Type B pancreatic cell (in vitro differentiated cells): ENCODE measurements at places on chromosomes 11 and 22.

- no peak for DNase-seq
These were observed 196.3 kb downstream of the BUD13 start for GRCh38 chr11:116576526-116576925.

DNA sequence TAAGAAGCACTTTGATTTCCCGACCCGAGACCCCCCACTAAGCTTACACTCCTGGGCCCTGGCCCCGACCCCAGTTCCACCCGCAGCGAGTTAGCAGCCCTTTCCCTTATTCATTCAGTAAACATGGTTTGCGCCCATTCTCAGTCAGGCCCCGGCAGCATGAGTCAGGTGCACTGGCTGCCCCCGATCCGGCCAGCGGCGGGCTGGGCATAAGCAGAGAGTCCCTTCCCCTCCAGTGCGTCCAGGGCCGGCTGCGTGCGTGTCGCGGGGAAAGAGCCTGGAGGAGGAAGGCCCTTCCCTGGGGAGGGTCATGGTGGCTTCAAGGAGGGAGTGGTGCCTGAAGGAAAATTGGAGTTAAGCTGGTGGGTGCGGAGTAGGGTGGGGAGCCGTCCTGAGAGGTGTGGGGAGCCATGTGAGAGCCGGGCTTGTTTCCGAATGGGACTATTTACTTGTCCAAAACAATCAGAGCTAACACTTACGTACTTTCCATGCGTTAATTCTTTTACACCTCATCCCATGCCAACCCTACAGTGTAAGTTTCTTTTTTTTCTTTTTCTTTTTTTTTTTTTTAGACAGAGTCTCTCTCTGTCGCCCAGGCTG is 657 bp downstream of the IGHMBP2 start:
- DNase-seq, result no peak

- DNase-seq, result no peak
These were observed 40.0 kb downstream of the TECTA start for GRCh38 chr11:121141066-121141465.

DNA sequence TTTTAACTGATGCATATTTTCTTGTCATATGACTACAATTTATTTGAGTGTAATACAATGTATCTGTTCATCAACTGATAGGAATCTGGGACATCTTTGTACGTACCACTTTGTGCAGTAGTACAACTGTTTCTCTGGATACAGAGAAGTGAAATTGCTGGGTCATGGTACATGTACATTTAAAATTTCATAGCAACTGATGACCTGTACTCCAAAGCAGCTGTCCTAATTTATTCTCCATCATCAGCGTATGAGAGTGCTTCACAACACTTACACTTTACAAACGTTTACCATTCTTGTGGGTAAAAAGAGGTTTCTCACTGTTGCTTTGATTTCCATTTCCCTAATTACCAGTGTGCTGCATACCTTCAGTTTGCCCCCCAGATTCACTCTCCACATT is 552.8 kb upstream of the CADM1 start:
- DNase-seq, result no peak

- DNase-seq, result peak; percentile 49
These were observed 10.3 kb downstream of the PLAAT2 start for GRCh38 chr11:63552921-63553320.

DNA sequence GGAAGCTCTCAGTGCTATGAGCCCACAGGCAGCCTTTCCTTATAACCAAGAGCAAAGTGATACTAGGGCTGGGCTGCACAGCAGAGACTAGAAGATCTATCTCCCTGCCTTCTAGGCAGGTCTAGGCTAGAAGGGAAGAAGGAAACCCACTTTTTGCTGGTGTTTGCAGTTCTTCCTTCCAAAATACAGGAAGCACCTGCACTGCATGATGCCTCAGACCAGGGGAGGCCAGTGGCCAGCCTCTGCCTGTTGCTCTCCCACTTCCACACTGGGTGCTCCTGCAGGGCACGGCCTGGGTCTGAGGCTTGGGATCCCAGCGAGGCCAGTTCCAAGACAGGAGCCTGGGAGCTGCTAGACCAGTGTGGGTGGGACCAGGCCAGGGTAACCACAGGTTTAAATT is 6.0 kb upstream of the UCP3 start:
- DNase-seq, result no peak

DNA sequence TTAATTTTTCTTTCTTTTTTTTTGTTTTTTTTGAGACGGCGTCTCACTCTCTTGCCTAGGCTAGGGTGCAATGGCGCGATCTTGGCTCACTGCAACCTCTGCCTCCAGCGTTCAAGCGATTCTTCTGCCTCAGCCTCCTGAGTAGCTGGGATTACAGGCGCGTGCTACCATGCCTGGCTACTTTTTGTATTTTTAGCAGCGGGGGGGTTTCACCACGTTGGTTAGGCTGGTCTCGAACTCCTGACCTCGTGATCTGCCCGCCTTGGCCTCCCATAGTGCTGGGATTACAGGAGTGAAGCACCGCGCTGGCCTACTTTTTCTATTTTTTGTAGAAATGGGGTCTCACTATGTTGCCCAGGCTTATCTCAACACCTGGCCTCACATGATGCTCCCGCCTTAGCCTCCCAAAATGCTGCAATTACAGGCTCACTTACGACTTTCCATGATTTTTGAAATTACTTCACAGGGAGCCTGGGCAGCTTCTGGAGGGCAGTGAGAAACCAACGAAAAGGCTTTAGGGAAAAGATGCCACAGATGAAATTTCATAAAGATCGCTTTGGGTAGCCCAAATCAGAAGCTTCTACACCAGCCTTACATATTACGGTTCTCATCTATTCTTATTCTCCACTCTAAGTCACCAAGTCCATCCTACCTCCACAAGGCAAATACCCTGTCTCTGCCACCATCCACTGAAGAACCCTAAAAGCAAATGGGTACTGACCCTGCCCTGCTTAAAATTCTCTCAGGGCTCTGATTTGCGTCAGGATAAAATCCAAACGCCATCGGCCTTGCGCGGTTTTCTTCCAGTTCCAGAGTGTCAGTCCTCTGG is 866 bp upstream of the RRM1 start:
- DNase-seq, result no peak

DNA sequence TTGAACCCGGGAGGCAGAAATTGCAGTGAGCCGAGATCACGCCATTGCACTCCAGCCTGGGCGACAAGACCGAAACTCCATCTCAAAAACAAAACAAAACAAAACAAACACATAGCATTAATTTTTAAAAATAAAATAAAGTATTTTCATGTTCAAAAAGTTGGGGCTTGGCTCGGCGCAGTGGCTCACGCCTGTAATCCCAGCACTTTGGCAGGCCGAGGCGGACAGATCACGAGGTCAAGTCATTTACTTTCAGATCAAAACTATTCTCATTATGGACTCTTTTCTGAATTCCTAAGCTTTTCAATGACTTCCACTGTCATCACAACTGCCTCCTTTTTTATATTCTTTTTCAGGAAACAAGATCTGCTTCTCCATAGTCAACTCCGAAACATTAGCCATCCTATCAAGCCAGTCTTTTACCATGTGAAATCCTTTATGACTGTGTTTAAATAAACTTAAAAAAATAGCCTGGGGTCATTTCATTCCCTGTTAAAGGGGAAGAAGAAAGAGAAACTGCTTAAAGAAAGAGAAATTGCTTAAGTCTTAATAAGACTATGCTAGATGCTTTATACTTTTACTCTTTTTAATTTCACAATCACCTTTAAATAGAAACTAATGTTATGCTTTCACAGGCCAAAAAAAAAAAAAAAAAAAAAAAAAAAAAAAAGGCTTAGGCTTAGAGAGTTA is 13.1 kb upstream of the CHRNA10 start:
- DNase-seq, result no peak

- DNase-seq, result no peak
These were observed 346.0 kb upstream of the NCAM1 start for GRCh38 chr11:112615238-112615637.

- DNase-seq, result no peak
These were observed 128.3 kb downstream of the OSBP2 start for GRCh38 chr22:30823015-30823370.

DNA sequence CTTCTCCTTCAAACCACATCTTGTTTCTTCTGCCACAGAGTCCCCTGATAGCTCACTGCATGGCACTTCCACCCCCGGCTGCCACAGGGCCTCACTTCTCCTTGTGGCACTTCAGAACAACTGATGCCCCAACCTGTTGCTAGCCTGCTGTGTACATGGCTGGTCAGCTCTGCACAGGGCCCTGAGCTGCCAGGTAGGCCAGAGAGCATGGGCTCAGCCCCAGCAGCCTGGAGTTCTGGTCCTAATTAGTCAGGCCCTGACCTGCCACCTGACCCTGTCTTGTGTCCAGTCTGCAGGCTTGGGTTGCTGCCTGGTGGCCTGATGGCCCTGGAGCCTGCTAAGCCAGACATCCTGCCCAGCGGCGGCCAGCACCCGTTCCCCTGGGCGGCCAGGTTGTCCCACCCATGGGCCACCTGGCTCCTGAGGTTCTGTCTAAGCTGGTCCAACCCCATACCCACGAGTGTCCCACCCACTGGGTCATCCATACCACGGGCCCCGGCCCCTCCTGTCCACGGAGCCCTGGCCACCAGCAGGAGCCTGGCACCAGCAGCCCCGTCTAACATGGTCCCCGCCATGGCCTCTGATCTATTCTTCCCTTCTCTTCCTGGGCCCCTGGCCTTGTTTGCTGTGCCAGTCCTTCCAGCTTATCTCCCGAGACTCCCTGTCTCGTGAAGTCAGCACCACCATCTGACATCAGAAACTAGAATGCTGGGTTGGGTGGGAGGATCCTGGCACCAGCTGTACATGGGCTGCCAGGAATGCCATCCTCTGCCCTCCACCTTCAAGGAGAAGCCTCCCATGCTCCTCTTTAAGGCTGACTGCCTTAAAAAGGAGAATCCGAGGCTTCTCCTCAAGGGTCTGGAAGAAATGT is 3.1 kb upstream of the CERK start:
- no peak for DNase-seq

DNA sequence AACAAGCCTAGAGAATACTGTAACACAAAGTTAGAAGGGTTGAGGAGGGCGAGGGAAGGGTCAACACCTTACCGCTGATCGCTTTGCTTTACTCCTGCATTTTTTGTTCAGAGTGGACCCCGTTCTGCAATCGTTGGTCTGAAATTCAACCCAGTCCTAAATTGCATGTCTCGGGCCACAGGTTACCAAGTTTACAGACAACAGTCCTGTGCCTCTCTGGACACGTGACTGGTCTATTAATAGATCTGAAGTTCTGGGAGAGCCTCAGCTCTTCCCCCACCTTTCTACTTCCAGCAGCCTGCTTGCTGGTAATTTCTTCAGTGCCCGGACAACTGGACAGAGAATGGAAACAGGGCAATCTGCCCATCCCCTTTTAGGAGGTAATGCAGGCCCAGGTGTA is 74.2 kb downstream of the STIM1 start:
- DNase-seq, result no peak

DNA sequence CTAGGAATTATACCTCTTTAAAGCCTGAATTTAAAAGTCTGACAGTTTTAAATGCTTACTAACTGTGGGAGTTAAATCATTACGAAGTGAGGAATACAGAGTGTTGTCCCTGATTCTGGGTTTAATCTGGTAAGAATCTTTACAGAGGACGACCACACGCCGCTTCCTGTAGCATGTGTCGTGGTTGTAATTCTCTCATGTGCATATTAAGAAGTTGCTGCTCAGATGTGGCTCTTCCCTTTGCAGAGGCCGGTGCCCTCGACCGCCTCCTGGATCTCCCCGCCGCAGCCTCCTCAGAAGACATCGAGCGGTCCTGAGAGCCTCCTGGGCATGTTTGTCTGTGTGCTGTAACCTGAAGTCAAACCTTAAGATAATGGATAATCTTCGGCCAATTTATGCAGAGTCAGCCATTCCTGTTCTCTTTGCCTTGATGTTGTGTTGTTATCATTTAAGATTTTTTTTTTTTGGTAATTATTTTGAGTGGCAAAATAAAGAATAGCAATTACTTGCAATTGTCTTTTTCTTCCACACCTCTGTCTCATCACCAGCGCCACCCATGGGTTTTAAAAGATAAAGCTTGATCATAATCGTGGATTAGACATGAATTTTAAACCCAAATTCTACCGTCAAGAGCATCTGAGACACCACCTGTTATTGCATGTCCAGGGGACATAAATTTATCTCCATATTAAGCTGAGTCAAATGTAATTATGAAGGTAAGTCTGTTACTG is 6.5 kb downstream of the GAL start:
- DNase-seq, result no peak

- no peak for DNase-seq
These were observed 26.6 kb upstream of the IL17RA start for GRCh38 chr22:17057959-17058814.

DNA sequence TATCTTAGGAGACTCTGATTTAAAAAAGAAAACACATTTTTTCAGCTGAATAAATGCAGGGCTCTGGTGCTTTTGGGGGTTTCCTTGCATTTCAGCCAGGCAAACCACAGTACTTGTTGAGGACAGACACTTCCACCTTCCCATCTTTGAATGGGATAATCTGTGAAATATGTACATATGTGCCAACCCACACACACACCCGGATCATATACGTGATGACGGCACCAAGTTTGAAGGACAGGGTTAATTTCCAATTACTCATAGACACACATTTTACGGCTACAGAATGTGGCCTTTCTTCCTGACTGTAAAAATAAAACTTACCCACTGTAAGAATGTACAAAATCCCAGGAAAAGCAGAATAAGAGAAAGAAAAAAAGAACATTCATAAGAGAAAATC is 104.4 kb downstream of the MPPED2 start:
- DNase-seq, result no peak

- DNase-seq, result no peak
These were observed 14.2 kb downstream of the SAAL1 start for GRCh38 chr11:18091731-18092130.
